ENCODE measurements at places on chromosomes 2 and 18.

- no peak for DNase-seq
Observed at GRCh38 chr18:9608298-9608697, 6.1 kb downstream of the PPP4R1 start.

GRCh38 chr2:242013771-242014170 is 144.2 kb downstream of the RTP5 start:
- DNase-seq = no peak

- no peak for DNase-seq
Observed at GRCh38 chr2:60311524-60311923, 241.9 kb downstream of the BCL11A start.

GRCh38 chr2:113848758-113849415 is 41.0 kb upstream of the ACTR3 start:
- no peak for DNase-seq

DNA sequence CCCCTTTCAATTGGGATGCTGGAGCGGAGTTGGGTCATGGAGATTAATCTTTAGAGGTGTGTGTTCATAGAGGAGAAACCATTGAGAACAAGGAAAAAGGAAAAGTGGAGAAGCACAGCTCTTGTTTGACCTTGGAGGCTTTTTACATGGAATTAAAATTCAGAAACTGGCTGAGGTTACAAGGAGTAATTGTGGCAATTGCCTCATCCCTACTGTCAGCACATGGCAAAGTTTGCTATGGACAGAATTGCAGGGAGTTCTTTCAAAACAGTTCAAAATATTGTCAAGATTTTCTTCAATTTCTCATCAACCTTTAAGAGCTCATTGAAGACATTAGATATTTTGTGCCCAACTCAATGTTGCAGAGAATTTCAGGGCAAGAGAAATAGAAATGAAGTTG is 232.7 kb downstream of the SLC8A1 start:
- DNase-seq = no peak

DNA sequence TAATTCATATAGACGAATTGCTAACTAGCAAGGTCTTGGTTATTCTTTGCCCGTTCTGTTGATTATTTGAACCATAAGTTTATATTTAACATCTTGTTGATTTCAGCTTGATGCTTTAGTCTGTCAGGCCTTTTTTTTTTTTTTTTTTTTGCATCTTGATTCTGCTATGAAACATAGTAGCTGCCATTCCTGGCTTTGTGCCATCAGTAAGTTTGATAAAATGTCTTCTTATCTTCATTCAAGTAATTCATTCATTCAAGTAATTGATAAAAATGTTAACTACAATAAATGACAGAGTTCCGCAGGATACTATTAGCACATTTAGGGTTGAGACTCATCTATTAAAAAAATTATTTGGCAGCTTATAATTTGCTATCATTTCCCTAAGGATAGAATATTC is 134.7 kb downstream of the LYPD6B start:
- no peak for DNase-seq

GRCh38 chr18:79523206-79523735 is 127.5 kb downstream of the NFATC1 start:
- DNase-seq = no peak

DNA sequence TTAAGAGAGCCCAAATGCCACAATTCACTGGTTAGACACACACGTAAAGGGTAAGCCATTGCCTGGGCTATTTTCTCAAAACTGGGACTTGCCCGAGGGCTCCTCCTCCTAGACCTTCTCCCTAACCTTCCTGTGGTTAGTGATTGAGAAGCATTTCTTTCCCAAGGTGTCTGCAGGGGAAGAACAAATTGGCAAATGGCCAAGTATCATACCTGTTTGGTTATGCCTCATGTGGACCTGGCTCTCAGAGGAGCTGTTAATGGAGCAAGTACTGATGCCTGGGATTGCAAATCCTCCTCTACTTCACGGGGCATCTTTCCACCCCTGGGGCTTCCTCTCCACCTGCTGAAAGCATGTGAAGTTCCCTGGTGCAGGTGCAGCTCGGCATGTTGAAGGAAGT is 187.5 kb upstream of the CYRIA start:
- no peak for DNase-seq

Measured in GM06990 (cell line).